Stimulated activated CD4-positive, alpha-beta T cell treated with anti-CD3 and anti-CD28 coated beads, Interleukin-12 subunit alpha, Interleukin-12 subunit beta, amount 100 ng/mL, for 24 hours (primary cell): ENCODE measurements at places on chromosomes 13 and 19.

DNA sequence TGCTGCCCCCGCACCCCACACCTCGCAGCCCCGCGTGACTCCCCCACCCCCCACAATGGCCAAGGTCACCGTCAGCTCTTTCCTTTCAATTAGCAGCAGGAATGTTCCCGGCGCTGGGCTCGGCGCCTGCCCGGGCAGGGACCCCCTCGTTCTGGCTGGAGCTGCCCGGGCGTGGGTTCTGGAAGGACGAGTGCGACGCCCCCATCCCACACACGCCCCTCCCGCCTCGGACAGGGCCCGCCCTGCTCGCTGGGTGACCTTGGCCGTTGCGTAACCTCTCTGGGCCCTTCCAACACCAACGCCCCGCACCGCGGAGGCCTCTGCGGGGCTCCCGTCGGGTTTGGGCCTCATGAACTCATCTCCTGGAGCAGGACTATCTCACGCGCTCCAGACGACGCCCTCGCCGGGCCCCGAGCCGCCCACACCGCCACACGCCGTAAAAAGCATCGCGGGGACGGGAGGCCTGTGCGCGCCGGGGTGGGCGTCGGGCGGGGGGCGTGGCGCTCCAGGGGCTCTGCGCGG, 10.3 kb downstream of the PALM start:
- DNase-seq = no peak

DNA sequence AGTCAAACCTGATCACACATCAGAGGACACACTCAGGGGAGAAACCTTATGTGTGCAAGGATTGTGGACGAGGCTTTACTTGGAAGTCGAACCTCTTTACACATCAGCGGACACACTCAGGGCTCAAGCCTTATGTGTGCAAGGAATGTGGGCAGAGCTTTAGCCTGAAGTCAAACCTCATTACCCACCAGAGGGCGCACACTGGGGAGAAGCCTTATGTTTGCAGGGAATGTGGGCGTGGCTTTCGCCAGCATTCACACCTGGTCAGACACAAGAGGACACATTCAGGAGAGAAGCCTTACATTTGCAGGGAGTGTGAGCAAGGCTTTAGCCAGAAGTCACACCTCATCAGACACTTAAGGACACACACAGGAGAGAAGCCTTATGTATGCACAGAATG, 8.2 kb upstream of the ZNF527 start:
- DNase-seq = no peak

GRCh38 chr19:39397360-39398296, 6.5 kb downstream of the MED29 start:
- DNase-seq = peak; percentile 81

- DNase-seq = peak; percentile 35
These were observed 53.8 kb downstream of the EPS15L1 start for GRCh38 chr19:16417660-16418596.

- DNase-seq = no peak
These were observed 192.5 kb downstream of the POSTN start for GRCh38 chr13:37406031-37406430.

DNA sequence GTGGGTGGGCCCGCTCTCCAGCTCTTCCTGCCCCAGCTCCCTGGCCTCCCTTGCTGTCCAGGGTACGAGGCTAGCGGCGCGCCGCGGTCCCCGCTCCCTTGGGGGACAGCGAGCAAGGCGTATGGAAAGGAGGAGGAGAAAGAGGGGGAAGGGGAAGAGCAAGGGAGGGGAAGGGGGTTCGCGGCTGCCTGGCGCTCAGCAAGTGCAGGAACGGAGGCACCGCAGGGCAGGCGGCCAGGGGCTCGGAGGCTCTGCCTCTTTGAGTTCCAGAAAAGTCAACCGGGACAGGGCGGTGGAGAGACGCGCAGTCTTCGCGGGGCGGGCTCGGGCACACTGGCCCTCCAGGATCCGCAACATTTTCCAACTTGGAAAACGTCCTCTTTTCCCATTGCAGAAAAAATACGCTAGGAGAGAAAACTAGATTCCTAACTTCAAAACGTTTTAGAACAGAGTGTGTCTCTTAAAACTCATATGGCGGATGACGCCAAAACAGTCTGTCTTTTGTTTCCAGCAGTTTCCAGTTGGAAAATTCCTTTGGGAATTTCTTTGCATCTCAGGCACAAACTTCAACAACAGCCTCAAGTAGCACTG, 23.1 kb upstream of the TNFRSF19 start:
- no peak for DNase-seq

DNA sequence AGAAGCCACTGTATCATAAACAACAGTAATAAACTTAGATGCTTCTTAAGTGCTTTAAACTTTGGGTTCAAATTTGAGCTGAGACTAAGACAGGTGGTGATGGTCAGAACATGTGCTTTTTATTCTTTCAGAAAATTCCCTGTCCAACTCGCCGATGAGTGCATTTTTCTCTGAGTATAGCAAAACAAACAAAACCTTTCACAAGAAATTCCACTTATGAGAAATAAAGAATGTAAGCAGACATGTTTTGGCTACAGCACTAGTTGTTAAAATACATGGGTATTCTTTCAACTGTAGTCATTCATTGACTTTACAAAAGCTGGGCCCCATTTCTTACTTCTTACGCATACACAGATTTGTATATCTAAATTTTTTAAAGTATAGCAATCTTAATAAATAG, 125.6 kb downstream of the SPRY2 start:
- DNase-seq = no peak
